NCI-H345 (cell line): ENCODE measurements at places on chromosomes 3 and 15.

DNA sequence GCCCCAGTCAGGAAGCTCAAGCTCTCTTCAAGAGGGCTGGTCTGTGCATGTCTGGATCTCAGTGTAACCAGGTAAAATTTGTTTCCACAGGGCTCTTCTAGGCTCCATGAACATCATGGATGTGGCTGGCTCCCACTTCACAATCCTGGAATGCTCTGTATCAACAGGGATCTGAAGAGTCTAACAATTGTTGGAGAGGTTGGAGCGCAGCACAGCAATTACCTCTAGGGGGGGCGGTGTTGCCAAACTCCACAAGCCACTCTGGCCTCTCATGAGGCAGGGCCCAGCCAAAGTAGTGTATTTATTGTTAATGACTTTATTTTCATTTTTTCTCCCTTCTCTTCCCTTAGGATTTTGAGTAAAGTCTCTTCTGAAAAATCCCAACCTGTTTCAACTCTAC is 6.1 kb upstream of the EIF2B5 start:
- peak; percentile 58 for DNase-seq

- DNase-seq = no peak
Observed at GRCh38 chr3:155013427-155013826, 66.7 kb upstream of the MME start.

DNA sequence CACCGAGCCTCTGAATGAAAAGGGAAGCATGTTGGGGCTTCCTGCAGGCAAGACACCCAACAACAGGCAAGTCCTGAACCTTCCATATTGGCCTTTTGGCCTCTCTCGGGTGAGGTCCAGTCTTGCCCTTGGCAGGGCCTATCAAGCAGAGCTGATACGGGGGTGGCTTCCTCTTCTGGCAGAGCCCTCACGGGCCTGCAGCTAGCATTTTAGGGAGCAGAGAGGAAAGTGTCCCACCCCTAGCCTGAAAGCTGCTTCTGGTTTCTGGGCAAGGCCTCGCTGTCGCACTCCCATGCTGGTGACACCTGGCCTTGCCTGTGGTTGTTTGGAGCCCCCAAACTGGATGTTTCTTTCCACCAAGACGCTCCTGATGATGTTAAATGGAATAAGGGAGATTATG is 31.8 kb upstream of the CTSH start:
- no peak for DNase-seq

GRCh38 chr3:98999675-99000074 is 98.2 kb upstream of the DCBLD2 start:
- DNase-seq = no peak

GRCh38 chr3:131630807-131631206 is 128.0 kb upstream of the MRPL3 start:
- DNase-seq = no peak

DNA sequence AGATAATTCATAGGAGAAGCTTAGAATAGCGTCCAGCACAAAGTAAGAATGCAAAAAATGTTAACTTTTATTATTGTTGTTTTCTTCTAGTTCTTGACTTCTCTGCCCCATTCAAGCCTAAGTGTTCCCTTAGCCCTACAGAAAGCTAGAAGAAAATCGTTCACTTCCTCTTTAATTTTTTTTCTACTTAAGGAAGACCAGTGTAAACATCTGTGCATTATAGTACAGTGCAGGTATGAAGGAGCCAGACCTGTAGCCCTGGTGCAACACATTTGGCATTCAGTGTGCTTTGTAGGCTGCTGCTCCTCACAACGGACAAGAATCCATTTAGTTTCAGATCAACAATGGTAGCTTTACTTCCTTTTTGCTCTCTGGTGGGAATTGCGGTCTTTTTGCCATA is 127.8 kb upstream of the SLC7A14 start:
- DNase-seq = no peak

DNA sequence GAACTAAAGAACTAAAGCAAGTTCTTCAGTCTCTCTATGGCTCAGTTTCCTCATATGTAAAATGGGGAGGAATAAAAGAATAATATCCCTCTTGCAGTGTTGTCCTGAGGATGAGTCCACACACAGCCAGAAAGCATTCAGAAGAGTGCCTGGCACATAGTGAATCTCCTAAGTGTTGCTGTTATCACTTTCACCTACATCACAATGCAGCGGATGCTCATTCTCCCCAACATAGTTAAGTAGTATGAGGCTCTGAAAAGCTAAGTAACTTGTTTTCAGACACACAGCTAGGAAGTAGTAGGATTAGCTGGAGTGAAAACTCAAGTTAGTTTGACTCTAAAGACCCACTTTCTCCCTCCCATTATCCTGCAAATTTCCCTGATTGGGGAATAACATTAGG is 9.1 kb upstream of the USP3 start:
- DNase-seq = no peak

DNA sequence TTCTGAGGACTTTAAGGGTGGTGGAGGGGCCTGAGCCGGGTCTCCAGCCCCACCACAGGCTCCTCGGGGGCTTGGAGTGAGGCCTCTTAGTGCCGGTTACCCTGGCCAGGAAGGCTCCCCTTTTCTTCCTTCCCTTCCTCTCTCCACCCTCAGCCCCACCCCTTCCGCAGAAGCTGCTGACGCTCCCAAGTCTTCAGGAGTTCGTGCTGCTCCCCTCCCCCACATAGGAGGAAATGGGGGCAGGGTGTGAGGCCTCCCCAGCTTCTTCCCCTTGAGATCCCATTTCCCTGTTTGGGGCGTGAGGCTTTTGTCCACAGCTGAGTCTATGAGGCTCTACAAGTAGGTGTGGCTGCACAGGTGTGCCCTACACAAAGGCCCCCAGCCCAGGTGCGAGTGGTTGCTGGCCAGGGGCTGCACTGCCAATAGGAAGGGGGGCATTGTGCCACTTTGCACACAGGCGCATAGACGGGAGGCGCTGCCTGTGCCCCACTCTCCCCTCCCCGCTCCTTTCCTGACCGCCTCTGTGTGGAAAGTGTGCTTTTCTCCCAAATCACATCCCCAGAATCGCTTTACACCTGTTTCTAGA is 915 bp upstream of the CALML4 start:
- DNase-seq = no peak

- DNase-seq = no peak
Observed at GRCh38 chr15:35559683-35560082, 13.7 kb upstream of the DPH6 start.

- DNase-seq = no peak
Observed at GRCh38 chr3:112781599-112781998, 65.1 kb downstream of the CD200R1L start.

- peak; percentile 19 for DNase-seq
Observed at GRCh38 chr3:139559541-139559940, 20.0 kb upstream of the RBP1 start.

- no peak for DNase-seq
Observed at GRCh38 chr15:28881600-28881999, 4.2 kb upstream of the APBA2 start.

GRCh38 chr15:27175472-27176153 is 204.6 kb downstream of the GABRG3 start:
- DNase-seq = no peak

GRCh38 chr3:90068783-90069182 is 961.4 kb downstream of the EPHA3 start:
- DNase-seq = no peak

DNA sequence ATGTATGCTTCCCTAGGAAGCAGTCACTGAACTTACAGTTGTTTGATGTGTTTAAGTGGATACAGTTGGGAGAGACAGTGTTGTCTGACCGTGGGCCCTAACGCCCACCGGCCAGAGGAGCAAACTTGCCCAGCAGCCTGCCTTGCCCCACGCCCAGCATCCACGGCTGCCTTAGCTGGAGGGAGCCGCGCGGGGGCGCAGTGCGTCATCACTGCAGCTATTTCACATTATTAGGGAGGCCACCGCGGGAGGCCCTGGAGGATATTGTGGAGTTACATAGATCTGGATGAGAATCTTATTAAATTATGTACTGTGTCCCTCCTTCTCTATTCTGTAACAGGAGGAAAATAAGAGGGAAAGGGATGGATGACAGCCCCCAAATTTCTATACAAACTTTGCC is 267.2 kb downstream of the GABRG3 start:
- DNase-seq = no peak

DNA sequence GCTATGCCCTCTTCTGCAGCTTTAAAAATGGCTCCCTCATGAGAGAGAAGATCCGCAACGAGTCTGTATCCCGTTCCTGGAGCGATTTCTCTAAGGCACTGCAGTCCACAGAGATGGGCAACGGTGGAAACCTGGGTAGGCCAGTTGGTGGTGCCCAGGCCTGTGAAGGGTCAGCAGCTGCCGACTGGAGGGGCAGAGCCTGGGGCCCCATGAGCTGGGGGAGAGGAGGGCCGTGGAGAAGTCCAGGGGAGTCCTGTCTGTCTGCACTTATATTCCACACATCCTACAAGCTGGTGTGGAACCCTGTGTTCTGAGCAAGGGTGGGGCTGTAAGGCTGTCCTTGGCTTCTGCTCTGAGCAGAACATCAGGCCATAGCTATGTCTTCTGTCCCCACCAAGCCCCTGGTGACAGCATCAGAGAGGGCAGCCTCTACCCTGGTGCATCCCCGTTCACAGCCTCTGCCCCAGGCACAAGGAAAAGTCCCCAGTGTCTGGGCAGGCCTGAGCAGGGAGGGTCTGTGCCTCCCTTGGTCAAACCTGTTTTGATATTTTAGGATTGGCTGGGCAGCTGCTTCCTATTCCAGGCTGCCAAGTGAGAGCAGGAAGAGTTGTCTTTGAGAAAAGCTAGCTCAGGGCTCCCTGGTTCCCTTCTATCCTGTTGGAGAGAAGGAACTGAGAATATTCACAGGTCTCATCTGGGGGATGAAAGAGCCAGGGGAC is 29.7 kb downstream of the XYLB start:
- no peak for DNase-seq

GRCh38 chr15:48550822-48551525 is 94.5 kb downstream of the FBN1 start:
- DNase-seq = no peak

DNA sequence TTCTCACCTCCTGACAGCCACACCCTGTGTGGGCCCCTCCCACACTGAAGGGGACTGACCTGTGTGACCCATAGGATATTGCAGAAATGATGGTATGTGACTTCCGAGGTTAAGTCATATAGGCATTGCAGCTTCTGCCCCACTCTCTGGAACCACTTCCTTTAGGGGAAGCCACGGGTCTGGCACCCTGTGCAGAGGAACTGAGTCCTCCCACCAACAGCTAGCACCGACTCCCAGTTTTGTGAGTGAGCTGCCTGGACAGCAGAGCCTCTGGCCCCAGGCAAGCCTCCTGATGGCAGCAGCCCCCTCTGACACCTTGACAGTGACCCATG is 24.6 kb upstream of the SLC6A6 start:
- no peak for DNase-seq

- DNase-seq = no peak
Observed at GRCh38 chr3:51610708-51611107, 60.3 kb upstream of the TEX264 start.
